ENCODE measurements at places on chromosomes 13 and 19.

GRCh38 chr13:112175162-112176075 lies 108.5 kb downstream of the SOX1 start:
- DNase-seq = no peak

GRCh38 chr19:39052243-39052746 lies 19.9 kb upstream of the FBXO27 start:
- peak; percentile 41 for DNase-seq

GRCh38 chr13:111939666-111940278 lies 127.2 kb upstream of the SOX1 start:
- no peak for DNase-seq

DNA sequence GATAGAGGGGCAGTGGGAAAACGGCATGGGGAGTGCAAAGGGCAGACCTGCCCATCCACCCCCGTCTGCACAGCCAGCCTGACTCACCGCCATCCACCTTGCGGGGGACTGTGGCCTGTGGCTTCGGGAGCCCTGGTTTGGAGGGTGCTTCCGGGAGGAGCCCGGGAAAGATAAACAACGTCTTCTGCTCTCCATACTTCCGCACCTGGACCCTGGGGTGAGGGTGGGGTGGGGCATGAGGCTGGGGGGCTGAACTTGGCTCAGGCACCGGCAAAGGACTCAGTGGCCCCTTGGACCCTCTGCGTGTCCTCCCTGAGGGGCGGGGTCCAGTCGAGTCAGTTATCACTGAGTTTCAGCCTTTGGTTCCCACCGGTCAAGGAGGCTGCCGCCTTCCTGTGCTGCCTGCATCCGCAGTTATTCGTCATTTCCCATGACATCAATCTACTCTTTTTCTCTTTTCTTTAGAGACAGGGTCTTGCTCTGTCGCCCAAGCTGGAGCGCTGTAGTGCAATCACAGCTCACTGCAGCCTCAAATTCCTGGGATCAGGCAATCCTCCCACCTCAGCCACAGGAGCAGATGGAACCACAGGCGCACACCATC lies 3.2 kb downstream of the GPR108 start:
- no peak for DNase-seq

DNA sequence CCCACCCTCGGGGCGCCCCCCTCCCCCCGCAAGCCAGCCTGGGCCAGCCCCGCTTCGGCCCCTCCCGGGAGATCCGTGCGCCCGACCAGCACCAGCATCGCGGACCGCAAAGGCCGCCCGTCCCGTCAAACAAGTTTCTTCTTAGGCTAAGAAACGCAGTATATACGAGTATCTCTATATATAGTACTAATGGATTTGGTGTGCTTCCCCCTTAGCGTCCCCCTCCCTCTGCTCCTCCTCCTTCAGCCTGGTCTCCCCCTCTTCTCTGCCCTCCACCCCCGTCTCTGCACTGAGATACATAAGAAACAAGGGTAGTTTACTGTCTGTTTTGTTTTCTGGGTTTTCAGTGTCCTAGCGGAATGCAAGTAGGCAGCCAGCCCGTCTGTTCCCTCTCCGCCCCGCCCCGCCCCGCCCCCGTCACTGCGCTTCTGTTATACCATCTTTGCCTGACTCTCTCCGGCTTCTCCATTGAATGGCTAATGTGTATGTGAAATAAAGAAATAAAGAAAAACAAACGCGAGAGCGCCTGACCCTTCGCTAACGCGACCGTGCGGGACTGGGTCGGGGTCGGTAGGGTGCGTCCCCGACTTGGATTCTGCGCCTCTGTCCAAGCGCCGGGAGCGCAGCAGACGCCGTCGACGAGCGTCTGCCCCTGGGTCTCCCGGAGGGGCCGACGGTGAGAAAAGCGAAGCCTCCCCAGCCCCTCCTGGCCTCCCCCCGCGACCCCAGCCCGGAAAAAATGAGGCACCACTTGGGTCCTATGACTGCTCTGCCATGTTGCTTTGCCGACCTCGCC lies 4.2 kb downstream of the LYL1 start:
- no peak for DNase-seq

DNA sequence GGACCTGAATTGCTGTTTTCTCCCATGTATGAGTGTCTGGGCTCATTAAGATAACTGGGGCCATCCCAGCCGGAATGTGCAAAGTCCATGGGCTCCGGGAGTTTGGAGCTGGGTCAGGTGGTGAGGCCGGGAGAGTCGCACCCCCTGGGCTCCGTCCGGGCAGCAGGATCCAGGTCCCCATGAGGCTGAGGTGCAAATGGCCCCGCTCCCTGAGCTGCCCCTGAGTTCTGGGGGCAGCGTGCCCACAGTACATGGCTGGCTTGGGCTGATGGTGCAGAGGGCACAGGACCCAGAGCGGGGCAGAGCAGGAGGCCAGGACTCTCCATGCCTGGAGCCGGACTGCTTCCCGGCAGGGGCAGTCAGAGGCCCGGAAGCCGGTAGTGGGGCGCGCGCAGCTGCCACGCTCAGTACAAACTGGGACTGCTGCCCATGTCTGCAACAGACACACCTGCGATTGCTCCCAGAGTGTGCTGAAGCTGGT lies 136.0 kb downstream of the KDM4B start:
- no peak for DNase-seq

DNA sequence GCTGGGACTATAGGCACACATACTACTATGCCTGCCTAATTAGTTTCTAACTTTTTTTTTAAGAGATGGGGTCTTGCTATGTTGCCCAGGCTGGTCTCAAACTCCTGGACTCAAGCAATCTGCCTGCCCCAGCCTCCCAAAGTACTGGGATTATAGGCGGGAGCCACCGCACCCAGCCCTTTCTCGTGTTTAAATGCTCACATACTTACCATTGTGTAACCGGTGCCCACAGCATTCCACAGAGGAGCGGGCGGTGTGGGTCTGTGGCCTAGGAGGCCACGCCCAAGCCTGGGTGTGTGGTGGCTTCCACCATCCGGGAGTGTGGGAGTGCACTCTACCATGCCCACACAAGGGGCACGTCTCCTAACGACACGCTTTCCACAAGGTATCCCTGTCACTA lies 7.7 kb downstream of the LMNB2 start:
- no peak for DNase-seq

GRCh38 chr13:25752957-25753551 lies 298.8 kb downstream of the SHISA2 start:
- no peak for DNase-seq

GRCh38 chr19:7486923-7487322 lies 1.9 kb downstream of the PEX11G start:
- DNase-seq = no peak

DNA sequence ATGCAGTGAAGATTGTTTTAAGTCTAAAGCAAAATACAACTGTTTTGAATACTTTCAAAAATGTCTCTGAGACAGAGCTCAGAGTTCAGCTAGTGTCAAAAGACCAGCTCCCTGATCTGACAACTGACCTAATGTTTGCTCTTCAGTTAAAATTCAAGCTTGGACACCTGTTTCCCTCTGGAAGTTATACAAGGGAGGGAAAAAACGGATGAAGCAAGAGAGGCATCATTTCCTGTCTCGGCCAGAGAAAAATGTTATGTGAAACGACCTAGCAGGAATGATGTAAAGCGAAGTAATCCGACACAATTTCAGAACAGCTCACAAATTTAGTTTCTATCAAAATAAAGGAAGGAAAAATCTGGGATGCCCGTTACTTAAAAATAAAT lies 59.4 kb downstream of the ZAR1L start:
- no peak for DNase-seq

DNA sequence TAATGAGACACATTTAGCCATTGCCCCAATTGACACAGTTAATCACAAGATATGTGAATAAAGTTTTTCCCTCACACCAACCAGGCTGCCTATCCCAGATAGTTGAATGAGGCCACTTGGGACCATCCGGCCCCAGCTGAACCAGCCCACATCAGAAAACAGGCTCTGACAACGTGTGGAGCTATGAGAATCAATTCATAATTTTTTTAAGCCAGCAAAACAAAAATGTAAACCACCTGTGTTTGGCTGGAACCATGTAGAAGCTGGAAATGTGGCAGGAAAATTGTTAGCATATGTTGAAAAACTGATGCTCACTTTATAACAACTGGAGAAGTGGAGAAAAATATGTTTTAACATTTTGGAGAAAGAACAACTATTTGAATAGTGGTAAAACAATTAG lies 1161.3 kb downstream of the SLITRK1 start:
- DNase-seq = no peak

GRCh38 chr13:62185631-62186255 lies 770.1 kb upstream of the PCDH20 start:
- no peak for DNase-seq

- DNase-seq = no peak
Measured at GRCh38 chr13:39397226-39397895, 205.6 kb downstream of the LHFPL6 start.

GRCh38 chr13:28530729-28531076 lies 35.8 kb upstream of the FLT1 start:
- no peak for DNase-seq

DNA sequence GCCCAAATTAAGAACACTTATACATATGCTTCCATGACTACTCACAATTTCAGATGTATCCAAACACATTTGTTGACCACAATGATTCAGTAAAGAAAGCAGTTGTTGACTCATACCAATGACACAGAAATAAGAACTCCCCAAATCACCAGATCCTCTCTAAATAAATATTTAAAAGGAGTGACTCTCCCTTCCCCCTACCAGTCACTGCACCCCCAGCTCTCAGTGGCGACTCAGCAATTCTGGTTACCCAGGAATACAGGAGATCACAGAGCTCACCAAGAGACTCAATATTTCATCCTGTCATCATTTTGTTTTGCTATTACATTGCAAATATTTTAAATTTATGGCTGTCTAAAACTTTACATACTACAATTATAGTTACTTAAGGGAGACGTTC lies 131.5 kb downstream of the RGCC start:
- no peak for DNase-seq

DNA sequence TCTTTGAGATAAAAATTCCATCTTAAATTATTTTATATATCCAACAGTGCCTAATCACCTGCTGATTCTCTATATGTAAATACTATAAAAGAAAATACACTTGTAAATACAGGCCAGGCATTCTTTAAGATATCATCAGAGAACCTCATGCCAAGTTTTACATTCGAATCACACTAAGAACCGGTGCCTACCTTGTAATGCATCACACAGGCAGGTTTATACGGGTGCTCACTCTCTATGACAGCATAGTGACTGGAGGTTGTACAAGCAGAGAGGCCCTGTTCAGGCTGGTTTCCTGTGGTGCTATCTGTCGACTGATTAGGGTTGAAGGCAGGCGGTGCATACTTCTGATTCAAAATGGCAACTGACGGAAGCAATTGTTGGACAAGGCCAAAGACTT lies 141.3 kb upstream of the FBXL3 start:
- no peak for DNase-seq

DNA sequence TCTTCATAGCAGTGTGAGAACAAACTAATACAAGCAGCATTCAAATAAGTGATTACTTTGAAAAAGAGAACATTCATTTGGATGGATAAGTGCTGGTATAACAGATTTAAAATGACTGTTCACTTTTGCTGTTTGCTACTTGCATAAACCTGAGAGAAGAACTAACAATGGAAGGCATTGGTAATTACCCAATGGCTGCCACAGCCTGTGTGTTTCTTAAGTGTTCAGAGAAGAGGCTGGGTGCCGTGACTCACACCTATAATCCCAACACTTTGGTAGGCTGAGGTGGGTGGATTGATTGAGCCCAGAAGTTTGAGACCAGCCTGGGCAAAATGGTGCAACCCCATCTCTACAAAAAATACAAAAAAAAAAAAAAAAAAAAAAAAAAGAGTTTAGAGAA lies 4.9 kb upstream of the TEX26 start:
- DNase-seq = no peak

- no peak for DNase-seq
Measured at GRCh38 chr13:76965759-76966421, 17.6 kb downstream of the ACOD1 start.

DNA sequence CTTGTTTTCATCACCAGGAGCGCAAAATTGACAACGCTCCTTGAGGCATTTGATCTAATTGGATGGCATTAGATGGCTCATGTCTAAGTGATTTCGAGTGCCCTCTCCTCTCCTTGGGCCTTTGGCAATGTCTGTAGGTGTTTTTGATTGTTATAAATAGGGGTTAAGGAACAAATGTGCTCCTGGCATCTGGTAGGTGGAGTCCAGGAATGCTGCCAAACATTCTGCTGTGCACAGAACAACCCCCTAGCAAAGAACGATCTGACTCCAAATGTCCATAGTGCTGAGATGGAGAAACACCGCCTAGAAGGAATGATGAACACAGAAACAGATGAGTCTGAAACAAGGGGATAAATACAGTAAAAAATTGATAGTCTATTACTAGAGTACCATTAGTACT lies 68.0 kb upstream of the C1QTNF9B start:
- DNase-seq = no peak

DNA sequence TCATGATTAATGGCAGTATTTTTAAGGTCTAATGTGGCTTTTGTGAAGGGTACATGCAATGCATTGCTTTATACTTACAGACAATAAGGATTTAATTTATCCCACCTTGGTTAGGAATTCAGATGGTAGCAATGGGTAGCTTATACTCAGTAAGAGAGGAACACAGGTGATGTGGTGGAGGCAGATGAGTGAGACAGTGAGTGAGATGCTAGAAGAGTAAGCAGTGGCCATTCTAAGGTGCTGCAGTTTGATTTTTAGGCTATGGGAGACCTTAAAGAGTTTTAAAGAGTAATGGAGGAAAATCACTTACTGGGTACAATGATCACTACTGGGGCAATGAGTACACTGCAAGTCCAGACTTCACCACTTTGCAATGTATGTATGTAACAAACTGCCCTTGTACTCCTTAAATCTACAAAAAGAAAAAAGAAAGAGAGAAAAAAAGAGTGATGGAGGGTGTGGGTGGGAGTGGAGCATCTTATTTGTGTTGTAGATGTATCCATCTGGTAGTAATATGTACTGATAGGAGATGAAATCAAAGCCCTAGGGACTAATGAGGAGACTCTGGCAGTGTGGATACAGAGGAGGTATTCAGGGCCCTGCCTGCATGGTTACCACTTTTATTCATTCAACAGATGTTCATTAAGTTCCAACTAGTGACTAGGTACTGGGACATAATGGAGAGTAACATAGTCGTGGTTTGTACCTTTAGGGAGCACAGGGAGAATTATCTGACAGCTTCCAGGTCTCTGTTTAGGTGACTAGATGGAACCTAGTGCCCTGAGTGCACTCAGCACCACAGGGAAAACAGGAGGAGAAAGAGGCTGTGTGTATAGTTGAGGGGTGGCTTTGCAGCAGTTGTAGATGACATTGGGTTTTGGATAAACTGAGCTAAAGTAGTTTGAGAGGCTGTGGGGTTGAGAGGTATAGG lies 99.0 kb downstream of the GPC6 start:
- DNase-seq = no peak

- no peak for DNase-seq
Measured at GRCh38 chr19:6020166-6020882, 42.4 kb upstream of the RANBP3 start.

- DNase-seq = no peak
Measured at GRCh38 chr13:35961002-35961401, 170.2 kb downstream of the DCLK1 start.

Data from SK-N-DZ (cell line).